ENCODE measurements at places on chromosomes 7 and 10.

DNA sequence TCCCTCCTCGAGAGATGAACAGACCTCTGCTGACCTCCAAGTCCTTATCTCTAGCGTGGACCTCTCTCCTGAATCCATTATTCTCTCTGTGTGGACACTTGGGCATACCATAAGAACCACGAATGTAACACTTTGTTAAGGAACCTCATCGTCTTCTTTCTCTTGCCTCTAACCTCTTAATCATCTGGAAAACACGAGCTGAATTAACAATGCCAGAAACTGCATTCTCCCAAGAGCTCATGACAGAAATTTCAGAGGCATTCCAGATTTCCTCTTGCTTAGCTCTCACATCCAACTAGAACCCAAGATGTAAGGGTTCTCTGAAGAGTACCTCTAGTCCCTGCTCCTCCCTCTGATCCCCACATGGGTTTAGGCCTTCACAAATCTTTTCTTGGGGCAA, 101.5 kb downstream of the TRIL start:
- ATAC-seq: no peak

DNA sequence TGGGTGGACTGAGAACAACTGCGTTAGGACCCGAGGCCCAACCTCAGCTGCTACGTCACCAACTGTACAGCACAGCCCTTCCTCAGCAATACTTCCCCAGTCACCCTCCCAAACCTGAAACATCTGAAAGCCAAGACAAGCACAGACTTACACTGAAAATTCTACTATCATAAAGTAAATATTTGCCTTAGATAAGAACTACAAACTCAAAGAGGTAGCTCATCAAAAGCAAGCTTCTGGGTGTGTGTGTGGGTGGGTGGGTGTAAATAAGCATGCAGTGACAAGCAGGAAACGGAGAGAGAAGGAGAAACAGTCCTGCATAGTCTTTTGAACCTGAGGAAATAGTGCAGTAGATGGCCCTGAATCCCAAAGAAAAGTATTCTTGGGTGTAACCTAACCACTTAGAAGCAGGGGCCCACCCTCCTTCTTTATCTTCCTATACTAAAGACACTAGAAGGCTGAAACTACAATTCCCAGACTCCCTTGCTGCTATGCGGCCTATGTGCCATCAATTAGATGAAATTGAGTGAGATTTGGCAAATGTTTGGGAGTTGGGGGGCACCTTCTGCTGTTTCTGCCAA, 18.7 kb downstream of the SLC25A13 start:
- no peak for ATAC-seq

DNA sequence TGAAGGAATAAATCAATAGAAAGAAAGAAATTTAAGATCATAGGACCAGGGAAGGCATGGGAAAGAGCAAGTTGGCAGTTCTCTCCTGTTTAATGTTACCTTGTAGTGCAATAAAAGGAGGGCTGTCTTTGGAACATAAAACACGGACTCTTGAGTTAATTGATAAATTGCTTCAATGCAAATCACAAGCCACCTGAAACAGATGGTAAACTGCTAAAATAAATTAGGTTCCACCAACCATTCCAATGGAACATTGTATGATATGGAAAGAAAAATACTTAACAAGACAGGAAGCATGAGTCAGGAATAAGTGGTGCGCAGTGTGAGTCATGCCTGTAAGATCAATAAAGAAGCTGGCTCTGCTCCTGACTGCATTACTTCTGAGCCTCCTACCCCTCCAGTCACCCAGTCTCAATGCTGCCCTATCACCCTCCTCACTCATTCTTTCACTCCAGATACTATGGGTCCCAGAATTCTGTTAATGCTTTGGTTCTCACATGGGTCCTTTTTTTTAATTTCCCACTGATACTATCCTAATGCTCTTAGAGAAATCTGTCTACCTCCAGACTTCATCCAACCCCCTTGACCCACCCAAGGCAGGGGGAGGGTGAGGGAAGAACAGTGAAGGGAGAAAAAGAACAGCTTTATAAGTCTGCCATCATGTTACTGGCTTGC, 78.9 kb downstream of the LRRC17 start:
- ATAC-seq: peak; percentile 69

GRCh38 chr7:2045559-2046405, 187.0 kb downstream of the MAD1L1 start:
- ATAC-seq: no peak

GRCh38 chr7:90842430-90842788, 246.3 kb downstream of the CDK14 start:
- ATAC-seq: no peak

- ATAC-seq: no peak
Observed at GRCh38 chr7:17660116-17660515, 280.2 kb downstream of the SNX13 start.

DNA sequence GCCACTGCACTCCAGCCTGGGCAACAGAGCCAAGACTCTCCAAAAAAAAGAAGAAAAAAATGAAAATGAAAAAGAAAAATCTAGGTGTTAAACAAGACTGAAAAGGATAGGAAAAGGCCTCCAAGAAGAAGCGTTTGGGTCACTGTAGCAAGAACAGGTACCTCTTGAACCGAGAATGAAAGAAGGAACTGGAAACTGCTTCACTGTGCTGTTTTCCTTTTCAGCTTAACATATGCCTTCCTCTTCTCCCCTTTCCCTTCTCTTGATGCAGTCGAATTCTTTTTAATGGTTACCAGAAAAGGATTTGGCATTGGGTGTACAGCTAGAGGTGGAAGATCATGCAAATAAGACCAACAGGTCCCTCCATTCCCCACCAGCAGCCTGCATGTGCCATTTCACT, 28.1 kb downstream of the LRRC4 start:
- no peak for ATAC-seq

- ATAC-seq: no peak
Observed at GRCh38 chr10:75739414-75740143, 308.2 kb downstream of the LRMDA start.

DNA sequence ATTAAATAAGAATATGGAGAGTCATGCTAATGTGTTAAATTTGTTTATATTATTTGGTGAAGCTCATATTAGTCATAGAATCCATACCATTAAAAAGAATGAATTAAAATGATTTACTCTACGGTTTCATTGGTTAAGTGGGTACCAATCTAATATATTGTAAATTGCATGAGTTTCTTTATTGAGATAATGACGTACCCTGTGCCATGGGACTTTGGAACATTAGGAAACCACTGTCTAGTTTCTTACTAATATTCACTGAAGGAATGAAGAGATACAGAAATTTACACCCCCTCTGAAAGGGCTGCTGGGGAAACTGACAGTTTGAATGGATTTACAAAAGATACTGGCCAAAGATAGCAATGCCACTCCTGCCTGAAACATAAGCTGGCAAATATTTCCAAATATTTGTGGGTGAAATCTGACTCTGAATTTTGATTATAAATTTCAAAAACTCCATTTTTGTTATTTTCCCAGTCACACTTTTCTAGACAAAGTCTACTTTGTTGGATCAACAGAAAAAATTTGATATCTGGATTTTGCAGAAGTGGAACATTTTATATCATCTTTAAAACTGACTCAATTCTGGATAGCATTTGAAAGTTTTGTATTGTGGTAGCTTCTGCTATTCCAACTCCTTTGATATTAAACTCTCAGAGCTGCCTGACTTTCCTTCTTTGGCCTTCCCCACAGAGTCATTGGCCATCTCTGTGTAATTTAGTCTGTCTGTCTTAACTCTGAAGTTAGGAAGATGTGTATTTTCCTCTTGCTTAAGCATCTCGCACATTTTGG, 22.3 kb downstream of the MDFIC start:
- ATAC-seq: no peak

- ATAC-seq: no peak
Observed at GRCh38 chr7:13017881-13018280, 330.4 kb downstream of the ARL4A start.

DNA sequence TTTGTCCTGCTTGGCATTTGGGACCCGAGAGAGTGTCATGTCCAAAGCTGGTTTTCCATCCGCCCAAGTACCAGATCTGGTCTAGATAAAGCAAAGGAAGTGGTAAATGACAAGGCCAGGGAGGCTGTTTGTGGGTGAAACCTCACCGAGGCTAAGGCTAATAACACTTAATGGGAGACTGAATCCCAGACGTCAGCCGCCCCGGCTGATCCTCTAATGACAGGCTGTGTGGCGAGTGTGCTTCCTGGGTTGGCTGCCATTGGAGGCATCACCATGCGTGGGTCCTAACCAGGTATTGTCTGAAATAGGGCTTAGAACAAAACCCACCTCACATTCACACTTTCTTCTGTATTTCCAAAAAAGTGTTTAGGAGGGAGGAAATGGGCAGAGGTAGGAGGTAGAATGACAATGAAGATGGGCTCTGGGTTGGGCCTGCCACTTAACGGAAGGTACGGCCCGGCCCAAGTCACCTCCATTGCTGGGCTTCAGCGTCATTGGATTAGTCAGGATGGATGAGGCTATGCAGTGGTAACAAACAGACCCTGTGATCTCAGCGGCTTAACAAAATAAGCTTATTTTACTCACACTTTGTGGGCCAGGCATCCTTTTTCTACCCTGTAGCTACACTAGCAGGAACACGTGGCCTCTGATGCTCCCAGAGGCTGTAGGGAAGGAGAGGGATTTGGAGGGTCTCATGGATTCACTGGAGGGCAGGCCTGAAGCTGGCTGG, 59.7 kb downstream of the PROSER2 start:
- ATAC-seq: no peak

GRCh38 chr10:21002091-21002878, 105.2 kb upstream of the NEBL start:
- no peak for ATAC-seq
